Stimulated activated CD4-positive, alpha-beta T cell treated with anti-CD3 and anti-CD28 coated beads, TNF-alpha, amount 100 ng/mL, for 4 hours (primary cell): ENCODE measurements at places on chromosomes 3 and 15.
A peak's percentile ranks its signal among the peaks of the same experiment; 100 is the strongest.

DNA sequence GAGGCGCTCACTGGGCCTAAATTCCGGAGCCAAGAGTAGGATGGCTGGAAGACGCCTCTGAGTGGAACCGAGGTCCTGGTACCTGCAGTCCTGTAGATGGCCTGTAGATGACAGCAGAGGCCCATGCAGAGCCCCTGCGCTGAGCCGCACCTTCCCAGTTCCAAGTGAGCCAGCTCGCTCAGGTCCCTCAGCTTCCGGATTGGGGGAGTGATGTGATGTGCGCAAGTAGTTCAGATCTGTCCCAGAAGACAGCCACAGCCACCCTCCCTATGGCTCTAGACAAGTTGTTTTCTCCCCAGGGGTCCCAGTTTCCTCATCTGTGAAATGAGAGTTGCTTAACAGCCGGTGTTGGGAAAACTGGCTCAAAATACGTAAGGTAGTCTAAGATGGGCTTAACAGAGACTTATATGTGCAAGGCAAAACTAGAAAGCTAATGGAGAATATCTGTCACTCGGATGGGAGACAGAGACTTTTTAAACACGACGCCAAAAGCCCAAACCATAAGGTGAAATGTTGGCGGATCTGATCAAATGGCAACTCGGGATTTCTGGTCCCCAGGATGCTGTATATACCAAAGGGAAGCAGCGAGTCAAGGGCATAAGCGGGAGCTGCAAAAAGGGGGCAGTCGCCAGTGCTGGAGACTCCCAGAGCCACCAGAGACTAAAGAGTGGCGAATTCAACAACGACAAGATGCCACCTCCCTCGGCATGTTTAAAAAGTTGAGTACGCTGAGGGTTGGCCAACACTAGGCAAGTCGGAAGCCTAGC, 765 bp upstream of the MAPKAPK3 start:
- DNase-seq, result peak; percentile 73

DNA sequence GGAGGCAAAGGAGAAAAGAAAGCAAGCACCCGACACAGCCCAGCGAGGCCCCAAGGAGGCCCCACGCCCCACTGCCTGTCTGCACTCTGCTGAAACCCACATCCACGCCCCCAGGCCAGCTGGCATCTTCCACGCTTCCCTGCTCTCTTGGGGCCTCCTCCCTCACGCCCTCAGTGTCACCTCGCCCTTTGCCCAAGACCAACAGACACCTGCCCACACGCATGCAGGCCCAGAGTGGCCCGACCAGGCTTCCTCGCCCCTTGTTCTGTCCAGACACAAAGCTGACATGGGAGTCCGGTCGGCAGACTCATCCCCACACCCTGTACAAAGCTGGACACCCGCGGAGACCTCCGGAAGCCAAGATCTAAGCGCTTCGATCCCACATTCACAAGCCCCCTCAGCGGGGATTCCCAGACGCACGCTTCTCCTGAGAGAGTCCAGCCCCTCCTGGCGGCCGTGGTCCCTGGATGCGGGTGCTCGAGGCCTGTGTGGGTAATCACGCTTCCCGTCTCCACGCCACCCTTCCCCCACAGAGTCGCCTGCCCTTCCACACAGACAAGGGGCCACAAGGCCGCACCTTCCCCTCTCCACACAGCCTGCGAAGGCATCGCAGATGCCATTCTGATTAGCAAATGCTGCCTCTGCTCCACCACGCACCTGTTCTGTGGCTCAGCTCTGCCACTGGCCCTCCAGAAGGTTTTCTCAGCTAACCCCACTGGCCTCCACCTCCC, 176.6 kb downstream of the XXYLT1 start:
- DNase-seq, result no peak

- DNase-seq, result no peak
These were observed 37.0 kb downstream of the FMN1 start for GRCh38 chr15:33157371-33158037.

DNA sequence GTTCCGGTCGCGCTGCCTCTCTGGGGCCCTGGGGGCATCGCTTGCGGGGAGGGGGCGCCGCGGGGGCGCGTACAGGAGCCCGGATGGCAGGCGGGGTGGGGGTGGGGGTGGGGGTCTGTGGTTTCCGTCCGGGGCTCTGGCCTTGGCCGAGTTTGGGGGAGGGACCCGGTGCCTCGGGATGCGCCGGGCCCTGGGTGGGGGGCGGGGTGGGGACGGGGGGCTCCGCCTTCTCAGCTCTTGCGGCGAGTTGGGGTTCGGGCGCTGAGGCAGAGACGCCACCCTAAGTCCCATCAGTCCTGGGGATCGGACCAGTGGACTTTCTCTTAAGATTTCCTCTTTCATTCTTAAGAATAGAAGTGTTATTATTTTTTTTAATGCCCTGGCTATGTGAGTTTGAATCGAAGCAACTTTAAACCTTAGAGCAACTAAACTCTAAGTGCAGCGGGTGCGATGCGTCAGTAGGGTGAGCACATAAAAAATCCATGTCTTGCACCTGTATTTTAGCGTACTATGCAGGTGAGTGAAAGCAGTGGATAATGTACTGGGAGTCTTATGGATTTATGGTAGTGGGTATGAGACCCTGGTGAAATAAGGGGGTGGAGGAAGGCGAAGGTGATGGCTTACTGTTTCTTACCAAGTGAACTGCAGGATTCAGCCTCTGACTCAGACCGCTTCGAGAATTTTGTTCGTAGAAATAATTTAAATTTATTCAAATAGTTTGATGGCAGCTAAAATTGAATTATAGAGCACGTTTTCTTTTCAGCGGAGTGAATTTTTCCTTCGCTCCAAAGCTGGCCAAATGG, 762 bp downstream of the CTNNB1 start:
- peak; percentile 20 for DNase-seq

DNA sequence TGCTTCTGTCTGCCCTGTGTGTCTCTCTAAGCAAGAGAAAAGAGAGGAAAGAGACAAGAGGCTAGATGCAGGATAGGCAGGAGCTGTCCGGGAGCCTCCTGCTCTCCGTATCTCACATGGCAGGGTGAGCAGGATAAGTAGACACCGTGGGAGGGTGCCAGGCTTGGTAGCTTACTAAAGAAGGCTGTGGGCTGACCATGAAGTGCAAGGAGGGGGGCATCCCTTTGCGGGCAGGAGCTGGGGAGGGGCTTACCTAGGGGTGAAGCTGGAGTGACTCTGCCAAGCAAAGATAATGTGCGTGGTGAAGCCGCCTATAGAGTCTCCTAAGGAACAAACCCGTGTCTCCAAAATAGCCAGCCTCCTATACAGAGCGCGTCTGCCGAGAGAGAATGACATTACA, 33.7 kb upstream of the TMC3 start:
- no peak for DNase-seq

DNA sequence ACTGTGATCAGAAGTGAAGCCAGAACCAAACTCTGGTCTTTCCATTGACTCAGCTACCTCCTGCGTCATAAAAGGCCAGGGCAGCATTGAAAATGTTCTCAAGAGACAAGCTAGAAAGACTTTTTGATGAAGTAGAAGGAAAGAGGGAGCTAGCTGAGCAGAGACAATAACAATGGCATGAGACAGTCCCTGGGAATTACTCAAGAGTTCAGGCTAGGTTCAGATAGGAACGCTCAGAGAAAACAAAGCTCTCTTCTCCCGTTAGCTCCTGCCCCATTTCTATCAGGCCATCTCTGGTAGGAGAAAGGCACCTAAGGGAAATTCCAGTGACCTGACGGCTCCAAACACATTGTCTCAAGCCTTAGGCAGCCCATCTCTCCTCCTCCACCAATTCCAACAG, 7.0 kb upstream of the OXTR start:
- DNase-seq, result no peak

DNA sequence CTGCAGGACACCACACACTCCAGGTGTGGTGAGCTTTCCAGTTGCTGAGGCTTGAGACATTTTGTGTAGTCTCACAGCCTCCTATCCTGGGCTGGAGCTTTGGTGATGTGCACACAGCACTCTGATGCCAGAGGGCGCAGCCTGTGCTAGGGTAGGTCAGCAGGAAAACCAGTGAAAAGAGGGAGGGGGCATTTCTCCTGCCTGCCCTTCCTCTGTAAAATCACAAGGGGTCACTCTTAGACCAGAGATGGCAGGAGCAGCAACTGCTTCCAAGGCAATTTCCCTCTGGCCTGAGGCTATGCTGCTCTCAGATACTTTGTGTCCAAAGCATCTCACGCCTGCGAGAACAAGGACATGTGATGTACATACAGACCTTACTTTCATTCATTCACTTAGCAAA, 16.5 kb upstream of the MUSTN1 start:
- DNase-seq, result no peak

GRCh38 chr3:11661827-11662226, 18.1 kb upstream of the VGLL4 start:
- DNase-seq, result no peak

- DNase-seq, result no peak
These were observed 49.9 kb upstream of the LMCD1 start for GRCh38 chr3:8451696-8452095.

DNA sequence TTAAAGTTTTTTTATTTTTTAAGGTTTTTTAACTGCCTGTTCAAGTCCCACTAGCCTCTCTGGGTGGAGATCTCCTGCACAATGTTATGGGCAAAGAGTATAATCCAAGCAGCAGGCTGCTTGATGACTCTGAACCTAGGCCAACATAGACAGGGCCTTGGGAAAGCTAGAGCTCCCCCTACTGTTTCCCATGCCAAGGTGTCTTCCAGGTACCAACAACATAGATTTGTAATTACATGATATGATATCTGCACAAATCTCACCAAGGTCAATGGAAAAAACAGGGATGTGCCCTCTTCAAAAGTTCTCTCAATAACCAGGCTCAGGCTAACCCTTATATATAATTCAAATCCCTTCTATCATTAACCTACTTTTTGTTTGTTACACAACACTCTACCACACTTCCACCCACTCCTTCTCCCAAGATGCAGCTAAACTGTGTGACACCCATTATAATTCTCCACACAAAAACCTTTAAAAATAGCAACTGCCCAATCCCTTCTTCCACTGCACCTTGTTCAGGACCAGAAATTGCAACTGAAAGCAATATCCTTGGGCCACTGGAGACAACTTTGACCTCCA, 43.8 kb downstream of the RBM15B start:
- peak; percentile 7 for DNase-seq

- DNase-seq, result no peak
These were observed 850.0 kb downstream of the DIPK2A start for GRCh38 chr3:144821583-144821982.

- no peak for DNase-seq
These were observed 29.9 kb upstream of the GNB5 start for GRCh38 chr15:52220937-52221660.

DNA sequence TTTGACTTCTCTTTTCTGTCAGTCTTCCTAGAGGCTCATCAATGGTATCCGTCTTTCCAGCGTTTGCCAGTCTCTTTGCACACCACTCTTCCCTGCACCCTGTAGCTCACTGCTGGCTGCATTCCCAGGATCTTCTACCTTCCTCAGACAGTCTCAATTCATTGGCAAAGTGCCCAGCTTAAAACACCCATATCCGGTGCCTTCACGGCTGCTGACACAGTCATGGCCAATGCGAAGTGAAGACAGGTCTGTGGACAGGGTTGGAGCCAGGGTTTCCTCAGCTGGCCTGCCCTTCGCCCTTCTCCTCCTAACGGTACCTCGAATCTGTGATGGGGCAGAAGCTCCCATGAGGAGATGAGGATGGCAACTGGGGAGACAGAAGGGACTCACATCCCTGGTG, 36.1 kb downstream of the PTH1R start:
- no peak for DNase-seq

DNA sequence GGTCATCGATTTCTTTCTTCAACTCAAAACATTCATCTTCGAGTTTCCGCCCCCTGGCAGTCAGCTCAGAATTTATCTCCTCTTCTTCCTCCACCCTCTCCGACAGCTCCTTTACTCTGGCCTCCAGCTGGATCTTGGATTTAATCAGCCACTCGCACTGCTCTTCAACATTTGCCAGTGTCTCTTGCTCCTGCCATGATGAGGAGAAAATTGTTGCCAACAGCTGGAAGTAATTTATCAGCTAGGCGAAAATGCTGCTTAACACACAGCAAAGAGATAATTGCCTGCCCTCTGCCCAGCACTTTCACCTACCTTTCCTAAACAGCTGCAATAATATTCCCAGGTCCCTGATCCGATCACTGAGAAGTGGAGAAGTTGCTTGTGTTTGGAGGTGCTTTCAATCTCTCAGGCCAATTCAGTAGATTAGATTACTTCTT, 69.3 kb downstream of the MYH15 start:
- no peak for DNase-seq

- no peak for DNase-seq
These were observed 300.7 kb upstream of the RBMS3 start for GRCh38 chr3:28980131-28980530.
